Cardiac septum (tissue), 1 donor: ENCODE measurements at places on chromosomes 3 and 15. TPM values are rescaled to one million over a fixed set of nuclear protein-coding genes. Genes with fewer than 3 reads are reported as not detected.

DNA sequence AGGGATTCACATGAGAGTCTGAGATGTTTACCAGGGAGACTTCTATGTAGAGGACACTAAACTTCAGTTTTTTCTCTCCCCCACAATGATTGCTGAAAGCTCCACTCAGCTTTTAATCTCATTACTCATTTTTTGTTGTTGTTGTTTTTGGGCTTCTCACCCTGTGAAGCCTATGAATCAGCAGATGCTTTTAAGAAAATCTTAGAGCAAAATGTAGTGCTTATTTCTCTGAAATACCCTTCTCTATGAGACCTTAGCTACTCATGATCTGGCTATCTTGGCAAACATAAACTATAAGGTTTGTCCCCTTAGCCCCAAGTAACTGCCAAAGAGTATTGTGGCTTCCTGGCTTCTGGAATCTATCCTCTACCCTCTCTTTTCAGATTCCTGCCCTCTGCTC lies 537.3 kb downstream of the OCA2 start:
- no peak for DNase-seq

DNA sequence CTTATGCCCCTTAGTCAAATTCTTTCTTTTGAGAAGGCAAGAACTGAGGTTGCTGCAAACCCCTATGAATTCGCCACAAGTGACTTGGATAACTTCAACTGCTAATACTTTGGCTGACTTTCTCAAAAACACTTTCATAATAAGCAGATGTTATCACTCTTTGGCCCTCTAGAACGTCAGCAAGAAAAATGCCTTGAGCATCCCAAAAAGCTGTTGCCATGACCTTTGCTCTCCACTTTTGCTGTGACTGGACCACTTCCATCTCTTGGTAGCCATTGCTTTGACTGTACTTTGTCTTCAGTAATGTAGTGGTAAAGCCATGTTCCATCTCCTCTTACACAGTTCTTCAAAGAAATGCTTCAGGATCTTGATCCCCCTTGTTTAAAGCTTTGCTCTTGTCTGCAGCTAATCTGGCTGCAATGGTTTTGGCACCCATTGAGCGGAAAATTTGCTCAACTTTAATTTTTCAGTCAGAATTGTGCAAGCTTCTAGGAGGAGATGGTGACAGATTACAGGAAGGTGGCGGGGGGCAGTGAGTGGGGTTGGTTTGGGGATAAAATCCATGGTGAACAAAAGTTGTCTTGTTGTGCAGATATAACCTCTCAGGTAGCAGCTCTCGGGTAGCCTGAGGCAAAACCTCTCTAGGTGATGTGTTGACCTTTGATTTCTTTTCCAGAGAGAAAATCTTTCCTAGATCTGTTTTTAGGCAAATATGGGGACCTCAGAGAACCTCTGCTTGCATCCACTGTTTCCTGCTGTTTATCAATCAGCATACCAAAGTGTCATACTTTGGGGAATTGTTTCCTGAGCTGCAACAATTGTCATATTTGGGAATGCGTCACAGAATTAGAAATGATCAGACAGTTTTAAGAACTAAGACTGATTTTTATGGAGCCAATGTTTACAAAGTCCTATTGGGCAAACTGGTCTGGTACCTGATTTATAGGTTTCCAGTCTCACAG lies 83.6 kb downstream of the CCR1 start:
- no peak for DNase-seq

- DNase-seq, result no peak
Observed at GRCh38 chr3:128787256-128788253, 61.6 kb downstream of the RAB7A start.

DNA sequence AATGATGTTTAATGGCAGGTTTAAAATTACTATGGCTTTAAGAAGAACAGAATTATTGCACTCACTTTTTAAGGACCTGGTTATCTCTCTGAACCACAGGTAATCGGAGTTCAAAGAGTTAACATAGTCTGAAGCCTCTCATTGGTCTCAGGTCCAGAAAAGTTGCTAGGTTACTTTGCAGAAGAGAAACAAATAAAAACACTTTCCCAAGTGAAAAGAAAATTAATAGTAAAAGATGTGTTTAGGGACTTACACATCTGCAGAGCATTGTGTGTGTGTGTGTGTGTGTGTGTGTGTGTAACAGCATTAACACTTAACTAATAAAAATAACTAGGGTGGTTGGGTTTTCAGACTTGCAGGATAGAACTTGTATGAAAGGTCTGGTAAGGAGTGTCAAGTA lies 1.0 kb downstream of the MASP1 start:
- DNase-seq, result no peak

- DNase-seq, result no peak
Observed at GRCh38 chr15:99073008-99073717, 31.7 kb upstream of the SYNM start.

GRCh38 chr3:52787246-52787645 lies 7.3 kb upstream of the ITIH3 start:
- DNase-seq, result no peak

Gene FANCD2OS
- total RNA-seq, result not detected

Gene PPM1L
- total RNA-seq, result 28.8 TPM

- no peak for DNase-seq
Observed at GRCh38 chr3:60841355-60841754, 409.9 kb downstream of the FHIT start.

Gene NR1I2
- 0.08 TPM for total RNA-seq

DNA sequence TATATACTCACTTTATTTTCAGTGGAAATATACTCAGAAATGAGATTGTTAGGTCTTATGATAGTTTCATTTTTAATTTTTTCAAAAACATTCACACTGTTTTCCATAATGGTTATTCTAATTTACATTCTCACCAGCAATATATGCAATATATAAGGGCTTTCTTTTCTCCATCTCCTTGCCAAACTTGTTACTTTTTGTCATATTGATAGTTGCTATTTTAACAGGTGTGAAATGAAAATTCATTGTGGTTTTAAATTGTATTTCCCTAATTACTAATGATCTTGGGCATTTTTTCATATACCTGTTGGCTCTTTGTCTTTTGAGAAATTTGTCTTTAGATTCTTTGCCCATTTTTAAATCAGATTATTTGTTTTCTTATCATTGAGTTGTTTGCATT lies 325.2 kb downstream of the DIPK2A start:
- no peak for DNase-seq

Gene KCNMB3
- 1.9 TPM for total RNA-seq

GRCh38 chr3:129277829-129278271 lies 820 bp upstream of the HMCES start:
- no peak for DNase-seq

Gene CYP19A1
- 0.40 TPM for total RNA-seq
